ENCODE measurements at places on chromosomes 5 and 9.

DNA sequence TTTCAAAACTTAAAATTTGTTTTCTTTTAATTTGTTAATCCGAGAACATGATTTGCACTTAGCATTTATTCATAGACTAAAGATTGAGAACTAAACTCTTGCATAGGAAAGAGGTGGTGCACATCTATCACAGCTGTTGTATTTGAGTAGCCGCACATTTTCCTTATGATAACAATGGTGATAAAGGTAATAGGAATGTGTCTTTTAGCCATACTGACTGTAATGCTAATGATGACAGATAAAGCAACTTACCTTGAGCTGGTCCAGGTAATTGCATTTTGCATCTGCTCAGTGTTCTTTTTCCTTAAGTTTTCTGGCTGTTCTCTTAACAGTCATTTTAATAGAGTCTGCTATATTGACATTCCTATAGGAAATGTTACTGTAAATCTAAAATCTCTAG lies 19.0 kb downstream of the PHAX start:
- DNase-seq: no peak

GRCh38 chr5:177988989-177989625 lies 6.9 kb downstream of the PROP1 start:
- no peak for DNase-seq

- no peak for DNase-seq
Observed at GRCh38 chr9:78807286-78807685, 510.4 kb downstream of the PSAT1 start.

DNA sequence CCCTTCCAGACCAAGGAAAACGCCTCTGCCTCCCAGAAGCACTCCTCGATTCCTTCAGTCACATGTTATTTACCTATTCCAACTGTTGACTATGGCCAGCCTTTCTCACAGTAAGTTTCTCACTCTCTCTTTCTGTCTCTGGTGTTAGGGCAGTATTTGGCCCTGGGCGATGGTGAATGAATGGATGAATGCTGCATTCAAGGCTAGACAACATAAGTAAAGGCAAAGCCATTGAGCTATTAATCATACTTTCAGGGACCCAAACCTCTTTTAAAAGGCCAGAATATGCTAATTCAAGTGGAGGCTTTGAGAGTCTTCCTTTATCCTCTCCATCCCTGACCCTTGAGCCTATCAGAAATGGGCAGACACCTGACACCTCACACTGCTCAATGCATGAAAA lies 78.5 kb downstream of the SEC61B start:
- no peak for DNase-seq

DNA sequence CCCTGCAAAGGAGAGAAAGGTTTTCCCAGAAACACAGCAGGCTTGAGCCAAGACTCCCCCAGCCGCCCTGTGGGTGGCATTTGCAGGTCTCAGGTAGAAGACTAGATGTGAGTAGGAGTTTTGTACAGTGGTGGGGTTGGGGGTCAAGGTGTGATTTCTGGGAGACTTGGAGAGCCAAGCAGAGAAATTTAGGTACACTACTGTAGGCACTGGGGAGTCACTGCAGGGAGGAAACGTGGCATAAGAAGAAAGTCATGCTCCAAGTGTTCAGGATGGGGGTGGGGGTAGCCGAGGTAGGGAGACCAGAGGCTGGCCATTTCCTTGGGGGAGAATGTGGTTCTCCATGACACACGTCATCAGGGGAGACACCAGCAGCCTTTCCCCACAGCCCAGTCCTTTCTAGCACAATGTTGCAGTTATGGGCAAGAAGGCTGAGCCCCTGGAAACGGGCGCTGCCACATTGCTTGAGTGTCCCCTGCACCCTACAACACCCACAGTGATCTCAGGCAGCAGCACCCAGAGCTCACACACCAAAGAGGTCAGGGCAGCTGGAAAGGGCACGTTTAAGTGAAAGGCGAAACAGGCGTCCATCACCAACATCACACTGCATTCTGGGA lies 210.5 kb downstream of the FSTL4 start:
- no peak for DNase-seq

- no peak for DNase-seq
Observed at GRCh38 chr5:78757269-78758053, 108.9 kb upstream of the LHFPL2 start.

DNA sequence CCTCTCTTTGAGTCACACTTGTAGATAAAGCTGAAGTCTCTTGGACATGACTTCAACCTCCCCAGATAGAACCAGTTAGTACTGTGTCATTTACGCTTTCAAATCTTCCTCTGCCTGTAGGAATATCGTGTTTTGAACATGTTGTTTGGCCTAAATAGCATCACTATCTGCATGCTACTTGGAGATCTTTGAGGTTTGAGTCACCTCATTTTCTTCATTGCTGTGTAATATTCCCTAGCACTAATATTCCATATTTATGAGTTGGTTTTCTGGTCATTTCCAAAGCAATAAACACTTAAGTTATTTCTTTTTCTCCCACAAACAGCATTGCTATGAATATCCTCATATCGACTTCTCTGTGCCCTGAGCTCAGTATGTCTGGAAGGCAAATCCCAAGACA lies 100.3 kb downstream of the ROR2 start:
- no peak for DNase-seq

- no peak for DNase-seq
Observed at GRCh38 chr5:135377751-135378680, 21.0 kb downstream of the MACROH2A1 start.

GRCh38 chr5:76367623-76368371 lies 35.3 kb upstream of the IQGAP2 start:
- no peak for DNase-seq

DNA sequence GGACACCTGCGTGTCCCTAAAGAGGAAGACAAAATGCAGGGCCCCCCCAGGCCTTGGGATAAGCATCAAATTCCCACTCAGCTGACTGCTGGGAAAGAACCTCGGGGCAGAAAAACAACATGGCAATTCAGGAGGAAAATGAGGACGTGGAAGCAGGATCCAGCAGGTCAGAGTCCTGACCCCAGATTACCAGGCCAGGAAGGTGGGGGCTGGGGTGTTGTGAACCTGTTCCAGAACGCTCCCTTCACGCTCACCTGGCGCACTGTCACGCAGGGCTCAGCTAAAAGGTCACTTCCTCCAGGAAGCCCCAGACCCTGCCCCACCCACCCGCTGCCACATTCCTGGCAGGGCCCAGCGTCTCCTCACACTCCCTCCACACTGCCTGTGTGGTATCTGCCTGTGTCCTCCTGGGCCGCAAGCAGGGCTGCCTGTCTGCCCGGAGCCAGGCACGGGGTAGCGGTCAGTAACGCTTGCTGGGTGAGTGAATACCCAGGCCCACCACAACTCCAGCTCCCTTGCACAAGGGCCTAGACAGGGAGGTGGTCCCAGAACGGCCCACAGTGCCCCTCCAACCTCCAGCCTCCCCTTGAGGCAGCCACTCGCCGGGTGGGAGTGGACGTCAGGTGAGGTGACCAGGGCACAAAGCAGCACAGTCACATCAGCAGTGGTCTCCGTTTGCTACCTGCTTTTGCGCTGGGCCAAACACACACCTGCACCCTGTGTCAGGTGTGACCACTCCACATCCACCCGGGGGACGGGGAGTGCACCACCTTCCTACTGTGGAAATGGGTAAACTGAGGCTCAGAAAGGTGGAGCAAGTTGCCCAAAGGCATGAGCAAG lies 18.1 kb downstream of the VAV2 start:
- no peak for DNase-seq

DNA sequence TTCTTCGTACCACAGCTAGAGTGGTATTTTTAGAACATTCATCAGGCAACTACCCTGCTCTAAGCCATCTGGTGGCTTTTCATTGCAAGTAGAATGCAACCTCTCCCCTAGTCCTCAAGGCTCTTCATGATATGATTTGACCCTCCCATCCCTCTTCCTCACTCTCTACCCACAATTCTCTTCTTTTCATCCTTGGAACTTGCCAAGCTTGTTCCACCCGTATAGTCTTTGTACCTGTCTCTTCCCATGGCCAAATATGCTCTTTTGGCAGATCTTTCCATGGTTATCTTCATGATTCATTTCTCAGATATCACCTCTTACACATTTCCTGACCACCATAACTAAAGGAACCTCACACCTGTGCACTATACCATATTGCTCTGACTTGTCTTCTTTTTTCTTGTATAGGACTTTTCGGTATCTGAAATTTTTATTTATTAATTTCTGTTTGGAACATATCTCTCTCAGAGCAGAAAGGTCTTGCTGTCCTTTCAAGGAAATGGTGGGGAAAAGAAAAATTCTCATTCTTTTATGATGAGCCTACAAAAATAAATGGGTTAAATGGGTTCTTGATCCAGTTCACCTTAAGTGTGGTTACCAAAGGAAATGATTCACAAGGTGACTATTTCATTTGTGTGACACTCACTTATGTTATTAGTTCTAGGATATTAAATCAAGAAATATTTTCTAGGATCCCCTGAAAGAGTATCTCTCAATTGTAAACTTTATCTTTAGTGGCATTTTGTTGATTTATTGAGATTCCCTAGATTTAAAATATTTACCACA lies 3.7 kb upstream of the CD274 start:
- DNase-seq: no peak

DNA sequence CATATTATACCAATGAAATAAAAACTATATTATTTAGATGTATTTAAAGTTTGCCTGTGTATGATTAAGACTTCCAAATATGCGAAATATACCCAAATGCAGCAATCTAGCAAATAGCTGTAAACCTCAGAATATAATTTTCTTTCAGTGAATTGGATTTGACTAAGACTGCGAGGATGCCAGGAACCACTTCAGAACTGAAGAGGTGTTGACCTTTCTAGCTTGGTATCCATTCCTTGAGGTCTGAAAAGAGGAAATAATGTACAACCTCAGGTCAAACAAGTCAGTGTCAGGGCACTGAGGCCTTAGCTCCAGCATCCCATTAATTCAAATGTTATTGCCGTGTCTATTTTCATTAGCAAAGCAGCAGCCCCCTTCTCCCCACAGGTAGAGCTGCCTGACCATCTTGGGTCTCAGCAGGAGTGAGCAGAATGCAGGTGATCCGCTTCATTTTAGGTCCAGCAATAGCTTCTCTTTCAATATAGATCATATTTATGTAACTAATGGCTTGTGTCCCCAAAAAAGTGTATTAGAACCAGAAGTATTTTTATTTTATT lies 100.0 kb downstream of the KIAA1958 start:
- DNase-seq: no peak

DNA sequence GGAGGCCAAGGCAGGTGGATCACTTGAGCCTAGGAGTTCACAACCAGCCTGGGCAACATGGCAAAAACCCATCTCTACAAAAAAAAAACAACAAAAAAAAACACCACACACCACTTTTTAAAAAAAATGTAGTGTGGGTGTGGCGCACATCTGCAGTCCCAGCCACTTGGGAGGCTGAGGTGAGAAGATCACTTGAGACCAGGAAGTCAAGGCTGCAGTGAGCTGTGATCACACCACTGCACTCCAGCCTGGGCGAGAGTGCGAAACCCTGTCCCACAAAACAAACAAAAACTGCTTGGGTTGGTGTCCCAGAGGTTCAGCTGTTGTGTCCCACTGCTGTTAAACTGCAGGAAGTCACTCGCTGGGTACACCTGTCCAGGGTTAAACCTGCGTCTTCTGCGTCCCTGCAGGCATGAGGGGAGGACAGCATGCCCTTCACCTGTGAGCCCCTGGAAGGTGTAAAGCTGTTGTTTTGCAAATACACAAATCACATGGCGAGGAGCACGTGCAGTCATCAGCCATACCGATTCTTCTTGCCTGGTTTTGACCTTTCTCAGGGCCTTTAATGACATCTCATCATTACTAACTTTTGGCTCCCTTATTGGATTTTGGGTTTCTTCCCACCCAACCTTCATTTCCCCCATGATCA lies 29.3 kb upstream of the CLPTM1L start:
- DNase-seq: no peak

DNA sequence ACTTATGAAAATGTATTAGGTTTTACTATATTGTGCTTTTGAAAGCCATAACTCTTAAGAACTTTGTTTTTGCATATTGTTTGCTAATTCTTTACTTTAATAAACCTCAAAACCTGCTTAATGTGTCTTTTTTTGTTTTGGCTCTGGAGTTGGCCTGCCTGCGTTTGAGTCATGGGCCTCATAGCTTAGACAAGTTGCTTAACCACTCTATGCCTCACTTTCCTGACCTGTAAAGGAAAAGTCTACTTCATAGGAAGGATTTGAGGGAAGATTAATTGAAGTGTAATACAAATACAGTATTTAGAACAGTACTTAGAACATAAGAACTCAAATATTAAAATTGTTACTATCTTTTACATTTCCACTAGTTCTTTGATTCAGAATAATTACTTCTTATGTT lies 10.3 kb downstream of the SMIM32 start:
- DNase-seq: no peak
